ENCODE measurements at places on chromosomes 4 and X.

DNA sequence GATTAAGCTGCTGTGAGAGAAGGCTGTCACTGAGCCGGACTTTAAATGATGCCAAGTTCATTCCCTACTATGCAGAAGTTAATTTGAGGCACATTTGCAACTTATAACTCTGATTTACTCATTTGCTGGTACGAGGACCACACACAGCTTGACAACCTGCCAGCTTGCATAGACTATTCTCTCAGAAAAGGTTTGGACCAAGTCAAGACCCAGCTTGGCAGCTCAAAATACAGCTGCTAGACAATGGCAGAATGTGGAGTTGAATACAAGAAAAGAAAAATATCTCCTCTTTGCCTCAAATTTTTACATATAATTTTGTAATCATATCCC, 338.9 kb downstream of the DHX15 start:
- DNase-seq = no peak

- no peak for DNase-seq
Observed at GRCh38 chr4:7938266-7938608, 1.4 kb downstream of the AFAP1 start.

- no peak for DNase-seq
Observed at GRCh38 chr4:10682397-10682796, 2.2 kb downstream of the CLNK start.

- no peak for DNase-seq
Observed at GRCh38 chr4:8700531-8700930, 108.0 kb downstream of the CPZ start.

- no peak for DNase-seq
Observed at GRCh38 chr4:78318126-78318525, 233.4 kb upstream of the ANXA3 start.

DNA sequence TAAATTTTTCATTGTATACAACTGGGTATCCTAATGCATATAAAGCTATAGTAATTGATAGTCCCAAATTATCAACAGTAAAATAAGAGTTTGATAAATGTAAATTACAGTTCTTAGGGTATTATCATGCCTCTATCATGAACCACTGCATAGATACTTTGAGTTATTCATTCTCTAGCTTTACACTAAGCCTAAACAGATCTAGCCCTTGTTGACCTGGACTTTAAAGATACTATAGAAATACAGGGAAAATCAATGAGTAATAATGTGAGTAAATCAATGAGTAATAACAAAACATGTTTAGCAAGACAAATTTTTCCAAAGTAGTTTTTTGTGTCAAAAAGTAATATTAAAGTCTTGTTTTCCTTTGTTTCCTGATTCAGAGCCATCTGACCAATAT, 228.4 kb downstream of the SCFD2 start:
- no peak for DNase-seq

- DNase-seq = no peak
Observed at GRCh38 chrX:122565952-122566351, 618.1 kb upstream of the GRIA3 start.

DNA sequence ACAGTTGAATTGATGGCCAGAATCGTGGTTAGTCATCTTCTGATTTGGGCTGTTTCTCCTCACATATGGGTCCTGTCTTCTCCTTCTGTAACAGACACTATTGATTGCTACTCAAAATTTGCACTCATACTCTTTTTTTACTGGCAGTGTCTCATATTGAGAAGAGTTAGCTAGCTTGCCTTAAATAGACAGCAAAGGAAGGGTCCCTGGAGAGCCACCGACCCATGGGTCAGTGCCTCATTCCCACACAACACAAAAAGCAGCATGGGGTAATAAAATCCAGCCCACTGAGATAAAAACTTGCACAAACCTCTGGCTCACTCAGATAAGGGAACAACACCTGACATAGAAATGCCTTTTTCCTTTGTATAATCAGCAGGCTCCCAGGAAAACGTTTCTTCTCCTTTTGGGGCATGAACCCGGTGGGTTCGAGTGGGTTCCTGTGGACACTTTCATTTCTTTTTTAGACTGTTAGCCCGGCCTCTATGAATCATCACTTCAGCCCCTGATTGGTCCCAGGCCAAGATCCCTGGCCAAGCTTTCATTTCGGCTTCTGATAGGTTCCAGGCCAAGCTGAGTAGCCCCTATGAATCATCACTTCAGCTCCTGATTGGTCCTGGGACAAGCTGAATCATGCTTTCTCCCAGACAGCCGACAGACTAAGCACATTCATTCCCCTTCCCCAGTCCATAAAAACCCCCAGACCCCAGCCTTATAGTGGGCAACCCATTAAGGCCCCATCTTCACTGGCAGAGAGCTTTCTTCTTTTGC, 408.1 kb downstream of the DCAF12L2 start:
- no peak for DNase-seq

DNA sequence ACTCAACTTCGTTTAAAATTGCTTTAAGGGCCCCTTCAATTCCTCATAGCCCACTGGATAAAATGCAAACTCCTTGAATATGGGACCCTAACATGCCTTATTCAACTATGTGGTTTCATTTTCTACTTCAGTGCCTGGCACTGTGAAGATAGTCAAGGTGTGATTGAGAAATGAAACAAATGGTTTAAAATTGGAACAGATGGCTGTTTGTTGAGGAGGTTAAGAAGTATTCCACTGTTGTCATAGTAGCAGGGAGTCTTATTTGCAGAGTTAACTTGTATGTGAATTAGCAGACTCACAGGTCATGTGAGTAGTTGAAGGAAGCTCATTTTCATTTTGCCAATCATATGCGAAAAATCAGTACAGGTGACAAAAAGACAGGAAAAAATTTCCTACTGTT, 593.3 kb downstream of the KCTD8 start:
- no peak for DNase-seq

- no peak for DNase-seq
Observed at GRCh38 chr4:100017637-100018310, 67.7 kb upstream of the H2AZ1 start.

- DNase-seq = no peak
Observed at GRCh38 chr4:176800891-176801534, 8.3 kb upstream of the VEGFC start.

DNA sequence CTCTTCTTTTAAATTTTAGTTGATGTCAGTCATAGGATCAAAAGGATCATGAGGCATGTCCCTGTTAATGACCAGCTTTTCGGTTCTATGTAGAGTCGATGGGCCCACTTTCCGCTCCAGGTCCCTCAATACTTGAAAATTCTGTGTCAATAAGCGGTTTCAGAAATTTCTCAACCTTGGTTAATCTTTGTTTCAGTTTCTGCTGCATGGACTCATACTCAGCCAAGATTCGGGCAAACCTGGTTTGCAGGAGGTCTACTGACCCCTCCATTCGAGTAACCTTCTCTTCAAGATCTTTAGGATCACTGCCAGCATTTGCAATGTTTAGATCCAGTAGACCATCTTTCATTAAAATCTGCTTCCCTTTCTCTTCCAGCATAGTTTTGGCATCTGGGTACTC, 22.0 kb upstream of the NFXL1 start:
- no peak for DNase-seq

DNA sequence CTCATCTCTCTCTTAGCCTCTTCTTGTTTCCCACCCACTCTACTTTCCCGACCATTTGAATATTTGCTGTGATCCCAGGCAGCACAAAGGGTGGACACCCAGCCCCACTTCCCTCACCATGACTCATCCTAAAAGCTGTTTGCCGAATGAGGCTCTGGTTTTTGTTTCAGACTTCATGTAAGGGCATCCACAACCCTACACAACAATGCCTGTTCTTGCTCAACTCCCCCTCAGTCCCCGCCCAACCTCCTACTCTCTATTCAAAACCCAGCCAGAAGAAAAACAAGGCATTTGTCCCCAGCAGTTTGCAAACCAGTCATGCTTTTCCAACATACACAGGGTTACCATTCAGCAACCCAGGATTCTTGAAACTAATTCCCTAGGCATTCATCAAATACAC, 516.5 kb upstream of the CNKSR2 start:
- no peak for DNase-seq

GRCh38 chr4:36360755-36361154, 79.3 kb downstream of the DTHD1 start:
- no peak for DNase-seq

GRCh38 chr4:122718281-122718680, 14.2 kb upstream of the BBS12 start:
- no peak for DNase-seq

- no peak for DNase-seq
Observed at GRCh38 chr4:182143086-182143821, 99.9 kb upstream of the TENM3 start.

- DNase-seq = no peak
Observed at GRCh38 chrX:133335027-133335426, 80.3 kb downstream of the GPC4 start.

GRCh38 chrX:2374086-2374485, 126.7 kb downstream of the DHRSX start:
- no peak for DNase-seq

DNA sequence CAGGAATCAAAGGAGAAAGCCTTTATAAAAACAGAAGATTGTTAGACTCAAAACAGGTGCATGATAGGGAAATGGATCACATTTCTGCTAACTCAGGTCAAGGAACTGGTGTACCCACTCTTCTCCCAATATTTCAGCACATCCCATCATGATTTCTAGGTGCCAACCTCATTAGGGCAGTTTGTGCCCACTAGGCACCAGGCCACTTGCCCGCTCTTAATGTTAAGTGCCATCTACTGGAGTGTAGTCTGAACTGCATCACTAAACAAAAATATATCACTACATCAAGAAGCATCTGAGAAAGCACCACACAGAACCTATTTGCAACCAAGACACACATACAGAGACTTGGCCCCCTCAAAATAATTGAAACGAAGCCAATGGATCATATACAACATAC, 140.4 kb upstream of the GRID2 start:
- no peak for DNase-seq

- no peak for DNase-seq
Observed at GRCh38 chr4:87122252-87122651, 98.2 kb downstream of the KLHL8 start.

- no peak for DNase-seq
Observed at GRCh38 chrX:110657073-110657472, 138.5 kb downstream of the CHRDL1 start.

GRCh38 chrX:13099121-13099520, 54.7 kb upstream of the FAM9C start:
- DNase-seq = no peak

GRCh38 chr4:152448038-152448707, 87.7 kb downstream of the FBXW7 start:
- DNase-seq = no peak

DNA sequence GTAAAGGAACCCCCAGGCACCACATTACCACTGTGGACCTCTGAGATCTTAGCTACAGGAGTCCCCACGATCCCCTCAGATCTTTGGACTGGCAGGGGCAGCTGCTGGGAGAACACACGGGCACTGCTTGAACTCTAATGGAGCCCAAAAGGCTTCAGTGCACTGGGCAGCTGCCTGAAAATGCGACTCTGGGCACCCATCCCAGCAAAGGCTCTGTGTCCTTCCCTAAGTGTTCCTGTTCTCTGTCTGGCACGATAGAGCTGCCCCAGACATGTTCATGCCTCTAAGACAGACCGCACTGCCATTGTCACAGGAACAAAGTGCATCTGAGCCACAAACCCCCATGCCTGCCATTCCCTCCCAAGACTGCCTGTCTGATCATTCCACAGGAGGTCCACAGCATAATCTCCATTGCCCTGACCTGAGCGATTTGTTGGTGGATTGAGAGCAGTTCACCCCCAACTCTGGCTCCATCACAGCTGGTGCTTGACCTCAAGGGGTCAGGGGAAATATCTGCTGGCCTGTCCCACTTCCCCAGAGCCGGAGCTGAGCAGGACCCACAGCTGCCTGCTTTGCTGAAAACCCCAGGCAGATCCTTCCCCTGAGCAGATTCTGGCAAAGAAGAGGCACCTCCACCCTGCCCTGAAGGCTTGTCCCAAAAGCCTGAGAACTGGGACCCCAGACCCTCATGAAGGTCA, 436.0 kb upstream of the INTU start:
- no peak for DNase-seq

- no peak for DNase-seq
Observed at GRCh38 chr4:2298532-2298991, 36.7 kb upstream of the MXD4 start.

DNA sequence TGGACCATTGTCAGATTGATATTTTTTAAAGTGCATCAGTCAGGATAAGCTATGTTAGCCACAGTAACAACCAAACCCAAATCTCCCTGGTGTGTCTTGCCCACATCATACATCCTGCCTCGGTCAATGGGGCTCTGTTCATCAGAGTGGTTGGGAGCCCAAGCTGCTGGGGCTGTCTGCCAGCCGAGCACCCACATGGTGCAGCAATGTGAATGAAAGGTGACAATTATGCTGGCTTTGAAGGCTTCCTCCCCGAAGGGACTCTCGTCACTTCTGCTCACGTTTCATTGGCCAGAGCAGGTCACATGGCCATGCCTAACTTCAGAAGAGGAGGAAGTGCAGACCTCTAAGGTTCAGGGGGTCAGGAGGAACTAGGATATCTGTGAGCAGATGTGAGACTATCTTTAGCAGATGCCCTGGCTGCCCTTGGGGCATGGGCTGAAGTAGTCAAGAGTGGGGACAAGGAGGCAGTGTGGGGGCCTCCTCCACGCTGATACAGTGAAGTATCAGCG, 1.3 kb upstream of the JAKMIP1 start:
- DNase-seq = no peak

DNA sequence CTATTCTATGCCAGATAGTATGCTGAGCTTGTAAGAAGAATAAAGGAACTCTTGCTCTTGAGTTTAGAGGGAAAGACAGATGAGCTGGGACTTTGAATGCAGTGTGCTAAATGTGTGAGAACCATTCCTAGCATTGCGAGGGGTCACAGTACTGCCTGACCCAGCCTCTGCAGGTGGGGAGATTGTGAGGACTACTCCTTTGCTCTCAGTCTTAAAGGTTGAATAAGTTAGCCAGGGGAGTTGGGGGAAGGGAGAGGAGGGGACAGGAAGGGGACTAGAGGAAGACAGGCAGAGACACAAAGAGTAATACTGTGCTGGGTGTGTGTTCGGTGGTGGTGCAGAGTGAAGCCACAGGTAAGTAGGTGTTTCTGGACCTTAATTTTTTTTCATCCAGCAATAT, 41.7 kb downstream of the DCUN1D4 start:
- no peak for DNase-seq

- DNase-seq = no peak
Observed at GRCh38 chr4:186827534-186827897, 103.9 kb upstream of the FAT1 start.

DNA sequence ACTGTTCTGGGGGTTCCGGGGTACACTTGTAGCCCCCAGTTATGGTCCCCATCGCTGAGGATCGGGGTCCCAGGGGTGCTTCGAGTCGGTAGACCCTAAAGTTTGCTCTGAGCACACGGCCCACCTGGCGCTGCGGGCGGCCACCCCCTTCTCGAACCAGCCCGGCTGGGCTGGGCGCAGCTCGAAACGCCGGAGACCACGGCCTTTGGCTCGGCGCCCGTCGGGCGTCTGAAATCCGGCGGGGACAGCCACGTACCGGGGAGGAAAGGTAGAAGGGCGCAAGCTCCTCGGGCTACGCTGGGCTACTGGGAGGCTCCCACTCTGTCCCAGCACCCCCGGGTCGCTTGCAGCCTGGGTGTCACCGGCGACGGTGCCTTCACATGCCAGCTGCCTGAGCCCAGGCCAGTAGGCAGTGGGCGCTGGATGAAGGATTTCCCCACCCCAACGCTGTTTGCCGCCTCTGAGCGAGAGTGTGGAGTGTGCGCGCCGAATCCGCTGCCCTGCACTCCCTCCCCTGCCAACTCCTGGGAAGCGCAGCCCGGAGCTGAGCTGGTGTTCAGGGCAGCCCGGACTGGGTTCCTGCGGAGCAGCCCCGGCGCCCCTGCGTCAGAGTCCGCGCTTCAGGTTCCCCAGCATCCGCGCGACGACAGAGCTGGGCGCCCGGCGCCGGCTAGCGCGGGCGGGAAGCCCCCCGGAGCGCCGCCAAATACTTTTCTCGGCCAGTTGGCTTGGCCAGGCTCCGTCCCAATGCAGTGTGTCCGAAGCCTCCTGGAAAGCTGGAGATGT, 637 bp downstream of the MAMLD1 start:
- DNase-seq = no peak

All from T follicular helper cell (primary cell).